Left ventricle myocardium inferior (tissue), 1 donor: ENCODE measurements at places on chromosomes 5 and 9. TPM values are rescaled to one million over a fixed set of nuclear protein-coding genes. Genes with fewer than 3 reads are reported as not detected.

DNA sequence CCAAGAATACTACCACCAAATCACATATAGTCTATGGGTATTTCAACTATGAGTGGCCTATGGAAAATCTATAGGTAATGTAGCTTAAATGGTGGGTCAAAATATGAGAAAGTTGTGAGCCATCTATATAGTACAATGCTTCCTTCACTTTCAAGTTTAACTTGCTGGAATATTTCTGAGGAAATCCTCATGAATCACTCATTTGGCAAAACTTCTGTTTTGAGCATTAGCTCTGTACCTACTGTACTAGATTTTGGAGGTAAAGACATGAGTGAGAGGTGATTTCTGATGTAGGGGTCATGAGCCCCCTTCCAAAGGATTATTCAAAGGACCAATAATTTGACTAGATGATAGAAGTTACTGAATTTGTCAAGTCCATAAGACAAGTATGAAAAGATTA lies 80.6 kb upstream of the DAB2 start:
- no peaks in the 10 kb centered on the region for H3K36me3 ChIP-seq
- H3K27me3 ChIP-seq = no peaks in the 10 kb centered on the region
- H3K4me1 ChIP-seq = peaks cover 17% of the 10 kb centered on the region
- no peak for DNase-seq
- no peak overlapping the region for H3K4me3 ChIP-seq

DNA sequence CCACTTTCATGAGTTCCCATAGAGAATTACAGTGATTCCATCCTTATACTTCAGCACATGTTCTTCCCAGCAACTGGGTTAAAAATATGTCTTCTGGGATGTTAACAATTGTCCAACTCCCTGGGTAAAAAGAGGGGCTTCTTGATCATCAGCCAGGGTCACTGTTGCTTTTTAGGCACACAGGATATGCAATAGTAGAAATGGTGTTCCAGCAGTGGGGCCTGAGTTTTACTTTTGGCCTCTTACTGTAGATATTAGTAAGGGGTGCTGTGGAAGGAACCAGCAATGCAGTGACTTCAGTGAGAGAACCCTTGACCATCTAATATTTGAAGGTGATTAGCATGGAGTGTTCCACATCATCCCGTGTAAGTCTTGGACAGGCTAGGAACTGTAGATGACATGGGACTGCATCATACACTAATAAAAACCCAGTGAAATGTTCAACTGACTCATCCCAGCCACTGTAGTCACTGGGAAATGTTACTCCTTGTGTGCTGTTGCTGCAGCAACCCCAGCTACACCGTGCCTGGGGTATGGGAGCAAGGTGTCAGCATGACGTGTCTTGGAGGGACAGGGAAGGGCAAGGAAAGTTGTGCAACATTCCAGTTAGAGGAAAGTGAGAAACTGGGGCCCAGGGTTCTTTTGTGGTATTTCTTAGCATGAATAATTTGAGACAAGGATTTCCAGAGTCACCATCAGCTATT lies 610.9 kb downstream of the RAB3C start:
- H3K27me3 ChIP-seq = no peaks in the 10 kb centered on the region
- H3K4me1 ChIP-seq = peaks cover 27% of the 10 kb centered on the region
- no peak for DNase-seq
- no peak overlapping the region for H3K27ac ChIP-seq

DNA sequence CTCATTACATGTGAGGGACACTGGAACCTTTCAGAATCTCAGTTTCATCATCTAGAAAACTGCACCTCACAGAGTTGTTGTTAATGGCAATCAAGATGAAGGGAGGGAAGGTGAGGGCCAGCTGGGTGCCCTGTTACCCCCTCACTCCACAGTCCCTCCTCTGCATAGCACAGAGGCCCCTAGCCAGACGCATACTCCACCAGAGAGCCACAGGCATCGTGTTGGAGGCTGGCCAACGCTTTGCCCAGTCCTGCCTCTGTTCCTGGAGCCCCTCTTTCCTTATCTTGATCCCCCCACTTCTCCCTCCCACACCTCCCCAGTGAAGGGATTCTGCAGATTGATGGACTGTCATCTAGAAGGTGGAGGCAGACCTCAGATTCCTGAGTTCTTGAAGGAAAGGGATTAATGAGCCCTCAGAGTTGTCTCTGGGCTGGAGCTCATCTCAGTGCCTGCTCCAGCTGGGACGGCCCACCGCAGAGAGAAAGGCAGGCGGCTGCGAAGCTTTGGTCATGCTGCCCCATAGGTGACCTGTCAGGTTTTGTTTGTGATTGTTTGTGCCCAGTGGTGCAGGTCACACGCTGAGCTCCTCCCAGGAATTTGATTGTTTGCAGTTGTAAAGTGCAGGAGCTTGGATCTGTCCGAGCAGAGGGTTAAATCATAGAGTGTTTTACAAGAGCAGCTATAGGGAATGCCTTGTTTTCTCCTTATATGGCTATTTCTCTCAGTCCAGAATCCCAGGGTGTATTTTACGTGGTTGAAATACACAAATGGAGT lies 487.3 kb downstream of the CCDC171 start:
- H3K27ac ChIP-seq = no peak overlapping the region
- H3K36me3 ChIP-seq = no peaks in the 10 kb centered on the region
- no peaks in the 10 kb centered on the region for H3K4me1 ChIP-seq
- H3K4me3 ChIP-seq = no peak overlapping the region

- no peaks in the 10 kb centered on the region for H3K27me3 ChIP-seq
- H3K27ac ChIP-seq = no peak overlapping the region
- DNase-seq = no peak
- H3K4me3 ChIP-seq = no peak overlapping the region
- H3K4me1 ChIP-seq = peaks cover 7% of the 10 kb centered on the region
Measured at GRCh38 chr5:127839496-127840197, 136.5 kb downstream of the CCDC192 start.

DNA sequence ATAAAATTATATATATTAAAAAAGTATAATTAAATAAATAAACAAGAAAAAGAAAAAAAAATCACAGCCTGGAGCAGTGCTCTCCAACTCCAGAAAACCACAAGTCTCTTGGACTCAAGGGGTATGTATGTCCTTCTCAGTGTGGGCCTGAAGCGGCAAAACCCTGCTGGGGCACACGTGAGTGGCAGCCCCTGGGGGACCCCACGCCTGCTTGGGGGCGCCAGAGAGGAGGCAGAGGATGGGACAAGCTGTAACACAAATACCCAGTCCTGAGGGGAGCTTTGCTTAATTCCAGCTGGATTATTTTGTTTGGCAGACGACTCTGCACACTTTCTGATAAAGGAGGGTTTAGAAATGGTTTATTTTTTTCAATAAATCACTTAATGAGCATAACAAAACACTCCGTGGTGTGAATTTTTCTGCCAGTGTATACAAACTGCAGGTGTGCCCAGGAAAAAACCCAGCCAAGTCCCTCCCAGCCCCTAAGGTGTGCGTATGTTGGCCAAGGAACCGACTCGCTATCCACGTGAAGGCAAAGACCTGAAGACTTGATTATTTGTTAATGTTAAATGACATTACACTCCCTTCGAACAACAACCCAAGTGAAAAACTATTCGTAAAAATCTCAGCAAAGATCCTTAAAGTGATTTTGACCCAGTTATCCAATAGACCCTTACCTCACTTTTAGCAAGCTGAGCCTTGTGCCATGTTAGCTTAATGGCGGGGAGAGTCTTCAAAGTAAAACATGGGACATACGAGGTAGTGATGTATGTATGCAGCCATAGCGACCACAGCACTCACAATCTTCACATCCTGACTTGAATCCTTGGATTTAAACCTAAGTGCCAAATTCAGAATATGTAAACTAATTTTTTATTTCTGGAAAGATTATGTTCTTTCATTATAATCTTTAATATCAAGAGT lies 32.9 kb downstream of the ANKH start:
- H3K4me3 ChIP-seq = no peak overlapping the region
- no peak overlapping the region for H3K27ac ChIP-seq
- H3K27me3 ChIP-seq = no peaks in the 10 kb centered on the region

GRCh38 chr9:127806871-127807270 lies 4.2 kb downstream of the FPGS start:
- no peak overlapping the region for H3K27ac ChIP-seq
- peaks cover 49% of the 10 kb centered on the region for H3K4me1 ChIP-seq
- DNase-seq = no peak
- H3K36me3 ChIP-seq = peaks cover 38% of the 10 kb centered on the region
- no peaks in the 10 kb centered on the region for H3K27me3 ChIP-seq
- no peak overlapping the region for H3K4me3 ChIP-seq

Gene LRRC19
- total RNA-seq = not detected

GRCh38 chr5:4879075-4879474 lies 261.1 kb upstream of the ADAMTS16 start:
- no peak for DNase-seq
- H3K27me3 ChIP-seq = peaks cover 17% of the 10 kb centered on the region
- no peak overlapping the region for H3K27ac ChIP-seq
- H3K36me3 ChIP-seq = no peaks in the 10 kb centered on the region

DNA sequence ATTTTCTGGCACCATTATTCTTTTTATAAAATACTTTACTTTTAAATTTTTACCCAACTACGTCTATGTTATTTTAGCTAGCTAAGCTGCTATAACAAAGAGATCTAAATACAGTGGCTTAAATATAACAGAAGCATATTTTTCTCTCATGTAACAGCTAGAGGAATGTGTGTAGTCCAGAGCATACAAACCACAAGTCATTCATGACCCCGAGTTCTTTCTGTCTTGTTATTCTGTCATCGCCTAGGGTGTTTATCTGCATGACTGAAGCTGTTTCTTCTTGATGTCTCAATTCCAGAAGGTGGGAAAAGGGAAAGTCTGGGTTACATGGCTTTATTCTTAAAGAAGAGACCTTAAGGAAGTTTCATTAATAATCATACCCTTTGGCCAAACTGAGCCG lies 136.9 kb upstream of the RFX3 start:
- no peaks in the 10 kb centered on the region for H3K36me3 ChIP-seq
- no peak for DNase-seq
- no peak overlapping the region for H3K27ac ChIP-seq
- no peak overlapping the region for H3K4me3 ChIP-seq

DNA sequence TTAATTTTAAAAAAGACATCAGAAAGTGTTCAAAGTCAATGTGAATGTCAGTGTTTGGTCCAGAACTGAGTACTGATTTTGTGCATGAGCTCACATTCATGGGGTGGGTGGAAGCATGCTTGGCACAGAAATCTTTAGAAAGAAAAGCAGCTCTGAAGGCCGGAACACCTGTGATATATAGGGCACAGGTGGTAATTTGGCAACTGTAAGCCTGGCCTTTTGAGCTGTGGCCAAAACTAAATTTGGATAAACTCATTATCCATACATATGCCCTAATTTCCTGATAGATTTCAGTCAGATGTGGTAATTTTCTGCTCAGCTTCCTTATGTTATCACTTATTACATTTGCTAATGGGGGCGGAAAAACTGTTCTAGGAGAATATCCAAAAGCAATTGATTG lies 211.4 kb downstream of the HCN1 start:
- DNase-seq = no peak
- no peak overlapping the region for H3K27ac ChIP-seq
- no peak overlapping the region for H3K4me3 ChIP-seq
- H3K36me3 ChIP-seq = no peaks in the 10 kb centered on the region
- no peaks in the 10 kb centered on the region for H3K4me1 ChIP-seq

Gene PRSS3
- not detected for total RNA-seq

DNA sequence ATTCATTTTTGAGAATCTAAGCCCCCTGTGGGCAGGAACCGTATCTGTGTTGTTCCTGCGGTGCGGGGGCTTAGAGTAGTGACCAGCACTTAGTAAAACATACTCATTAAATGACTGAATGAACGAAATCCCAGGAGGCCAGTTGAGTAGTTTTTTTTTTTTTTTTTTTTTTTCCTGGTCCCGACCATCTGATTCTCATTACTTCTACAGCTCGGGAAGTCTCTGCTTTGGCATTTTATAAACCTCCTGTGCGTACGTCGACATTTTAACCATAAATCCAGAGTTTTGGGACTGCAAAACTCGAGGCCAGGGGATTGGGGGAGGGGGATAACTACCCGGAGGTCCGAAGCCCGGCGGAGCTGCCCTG lies 31.5 kb upstream of the SPRY4 start:
- DNase-seq = no peak
- H3K4me3 ChIP-seq = peak overlapping the region; percentile 75
- H3K27ac ChIP-seq = peak overlapping the region; percentile 92

GRCh38 chr5:149177911-149178565 lies 36.7 kb downstream of the ABLIM3 start:
- peak overlapping the region; percentile 90 for H3K27ac ChIP-seq
- no peak overlapping the region for H3K4me3 ChIP-seq
- peaks cover under 1% of the 10 kb centered on the region for H3K36me3 ChIP-seq

- no peak for DNase-seq
- H3K27me3 ChIP-seq = no peaks in the 10 kb centered on the region
- no peaks in the 10 kb centered on the region for H3K36me3 ChIP-seq
- peaks cover 11% of the 10 kb centered on the region for H3K4me1 ChIP-seq
Measured at GRCh38 chr5:168946363-168946762, 354.6 kb downstream of the SLIT3 start.

GRCh38 chr9:34501889-34502425 lies 20.8 kb downstream of the ENHO start:
- H3K36me3 ChIP-seq = no peaks in the 10 kb centered on the region
- H3K27ac ChIP-seq = peak overlapping the region; percentile 12
- no peak overlapping the region for H3K4me3 ChIP-seq
- peaks cover 15% of the 10 kb centered on the region for H3K4me1 ChIP-seq

Gene GPX8
- 9.8 TPM for total RNA-seq

- DNase-seq = no peak
- peaks cover 90% of the 10 kb centered on the region for H3K27me3 ChIP-seq
- peaks cover 18% of the 10 kb centered on the region for H3K4me1 ChIP-seq
- no peak overlapping the region for H3K4me3 ChIP-seq
Measured at GRCh38 chr9:21558079-21558478, 76.0 kb upstream of the IFNE start.

DNA sequence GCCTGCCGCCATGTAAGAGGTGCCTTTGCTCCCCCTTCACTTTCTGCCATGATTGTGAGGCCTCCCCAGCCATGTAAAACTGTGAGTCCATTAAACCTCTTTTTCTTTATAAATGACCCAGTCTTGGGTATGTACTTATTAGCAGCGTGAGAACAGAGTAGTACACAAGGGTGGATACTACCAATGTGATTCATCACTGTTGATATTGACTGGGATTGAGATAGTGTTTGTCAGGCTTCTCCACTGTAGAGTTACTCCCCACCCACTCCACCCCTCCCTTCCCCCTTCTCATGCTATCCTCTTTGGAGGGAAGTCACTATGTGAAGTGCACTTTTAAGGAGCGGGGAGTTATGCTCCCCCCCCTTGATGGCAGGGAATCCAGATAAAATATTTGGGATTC lies 11.4 kb upstream of the CRHBP start:
- H3K36me3 ChIP-seq = no peaks in the 10 kb centered on the region
- H3K4me1 ChIP-seq = peaks cover 8% of the 10 kb centered on the region
- peaks cover under 1% of the 10 kb centered on the region for H3K27me3 ChIP-seq

Gene PDLIM4
- total RNA-seq = 4.8 TPM

GRCh38 chr9:114037249-114037648 lies 40.9 kb downstream of the AMBP start:
- no peak for DNase-seq
- H3K4me3 ChIP-seq = no peak overlapping the region
- H3K27me3 ChIP-seq = peaks cover 4% of the 10 kb centered on the region
- peaks cover 3% of the 10 kb centered on the region for H3K4me1 ChIP-seq
- peaks cover 49% of the 10 kb centered on the region for H3K36me3 ChIP-seq

- H3K4me1 ChIP-seq = no peaks in the 10 kb centered on the region
- no peaks in the 10 kb centered on the region for H3K27me3 ChIP-seq
- no peak overlapping the region for H3K27ac ChIP-seq
- H3K36me3 ChIP-seq = no peaks in the 10 kb centered on the region
Measured at GRCh38 chr9:12274577-12274976, 418.6 kb upstream of the TYRP1 start.

Gene SLIT3
- total RNA-seq = 22.7 TPM

GRCh38 chr9:13915591-13916301 lies 398.2 kb downstream of the NFIB start:
- peak overlapping the region; percentile 80 for H3K27ac ChIP-seq
- no peak for DNase-seq
- no peaks in the 10 kb centered on the region for H3K36me3 ChIP-seq
- H3K4me1 ChIP-seq = peaks cover 24% of the 10 kb centered on the region
- H3K27me3 ChIP-seq = no peaks in the 10 kb centered on the region
